ENCODE measurements at places on chromosomes 2 and 18. TPM values are rescaled to one million over a fixed set of nuclear protein-coding genes. Genes with fewer than 3 reads are reported as not detected.

Gene C1QL2
- not detected for total RNA-seq

Gene MYOM1
- total RNA-seq, result 1.7 TPM

Gene DHRS9
- total RNA-seq, result not detected

Gene RAB27B
- total RNA-seq, result 5.2 TPM

Gene KYNU
- total RNA-seq, result not detected

Gene SERPINB10
- total RNA-seq, result not detected

Gene OTOS
- total RNA-seq, result not detected

Gene NGEF
- total RNA-seq, result 0.58 TPM

Gene ADAM17
- 31.0 TPM for total RNA-seq

Gene STARD6
- not detected for total RNA-seq

Gene MFF
- 63.9 TPM for total RNA-seq

Gene ARHGEF4
- 0.25 TPM for total RNA-seq

Gene AOX1
- 0.05 TPM for total RNA-seq

Gene QPCT
- total RNA-seq, result not detected

Gene ITGA4
- total RNA-seq, result 265 TPM

Gene RAMP1
- total RNA-seq, result 9.6 TPM

Gene NPHP1
- 0.45 TPM for total RNA-seq
